ENCODE measurements at places on chromosomes 5 and 9. TPM values are rescaled to one million over a fixed set of nuclear protein-coding genes. Genes with fewer than 3 reads are reported as not detected.

The PDGFRB gene
- 0.14 TPM for total RNA-seq

The OR1Q1 gene
- not detected for total RNA-seq

The KIF12 gene
- not detected for total RNA-seq

- H3K27ac ChIP-seq, result no peak overlapping the region
- no peaks in the 10 kb centered on the region for H3K36me3 ChIP-seq
- no peak for DNase-seq
- H3K27me3 ChIP-seq, result peaks cover 2% of the 10 kb centered on the region
- no peaks in the 10 kb centered on the region for H3K4me1 ChIP-seq
Observed at GRCh38 chr9:107935931-107936330, 446.4 kb upstream of the KLF4 start.

- H3K27ac ChIP-seq, result no peak overlapping the region
- H3K4me1 ChIP-seq, result peaks cover 15% of the 10 kb centered on the region
- H3K27me3 ChIP-seq, result no peaks in the 10 kb centered on the region
- H3K4me3 ChIP-seq, result no peak overlapping the region
- peaks cover under 1% of the 10 kb centered on the region for H3K36me3 ChIP-seq
Observed at GRCh38 chr9:77927265-77927664, 104.3 kb downstream of the GNAQ start.

DNA sequence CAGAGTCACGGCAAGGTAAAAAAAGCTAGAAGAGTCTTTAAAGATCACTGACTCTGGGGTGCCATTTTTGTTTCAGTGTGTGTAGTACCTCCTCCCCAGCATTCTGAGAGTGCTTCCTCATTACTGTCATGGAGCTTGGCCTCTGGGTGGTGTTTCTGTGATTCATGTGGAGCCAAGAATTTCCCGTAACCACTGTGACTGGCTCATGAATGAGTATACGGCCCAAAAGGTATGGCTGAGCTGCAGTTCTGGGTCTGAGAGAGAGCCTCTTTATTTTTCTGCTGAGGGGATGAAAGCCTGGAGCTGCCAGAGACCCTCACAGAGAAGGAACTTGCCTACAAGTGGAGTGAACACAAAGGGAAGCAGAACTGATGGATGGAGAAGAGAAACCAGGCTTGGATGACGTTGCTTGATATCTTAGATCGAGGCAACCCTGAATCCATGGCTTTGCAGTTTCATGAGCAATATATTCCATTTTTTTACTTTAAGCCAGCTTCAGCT, 85.6 kb downstream of the PTTG1 start:
- no peaks in the 10 kb centered on the region for H3K36me3 ChIP-seq
- peak; percentile 68 for DNase-seq
- peak overlapping the region; percentile 46 for H3K4me3 ChIP-seq
- peaks cover 2% of the 10 kb centered on the region for H3K27me3 ChIP-seq

DNA sequence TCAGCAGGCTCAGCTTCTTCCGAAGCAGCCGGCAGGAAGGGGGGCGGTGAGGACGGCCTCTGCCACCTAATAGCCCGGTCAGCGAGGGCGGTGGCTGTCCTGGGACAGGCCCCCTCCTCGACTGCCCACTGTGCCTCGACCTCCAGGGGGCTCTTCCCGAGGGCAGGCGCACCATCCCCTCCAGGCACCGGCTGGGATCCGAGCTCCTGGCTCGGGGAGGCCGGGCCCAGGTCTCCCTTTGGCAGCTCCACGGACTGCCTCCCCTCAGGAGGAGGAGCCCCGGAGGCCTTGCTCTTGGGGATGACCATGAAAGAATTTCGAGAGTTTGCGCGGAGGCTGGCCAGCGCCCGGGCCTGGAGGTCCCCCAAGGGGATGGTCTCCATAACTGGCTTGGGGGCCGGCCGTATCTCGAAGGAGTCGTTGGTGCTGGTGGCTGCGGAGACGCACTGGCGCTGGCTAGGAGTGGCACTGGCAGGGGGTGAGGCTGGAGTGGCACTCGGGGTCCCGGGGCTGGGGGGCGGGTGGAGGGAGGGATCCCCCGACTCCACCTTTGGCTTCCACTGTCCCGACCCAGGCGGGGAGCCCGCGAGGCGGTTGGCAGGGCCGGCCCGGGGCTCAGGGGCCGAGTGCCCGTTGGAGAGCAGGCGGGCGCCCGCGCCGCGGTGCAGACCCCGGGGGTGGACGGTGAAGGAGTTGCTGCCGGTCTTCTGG, 975 bp downstream of the TPRN start:
- no peak overlapping the region for H3K27ac ChIP-seq
- peak overlapping the region; percentile 73 for H3K4me3 ChIP-seq
- H3K27me3 ChIP-seq, result no peaks in the 10 kb centered on the region

GRCh38 chr9:87455407-87455806, 42.3 kb upstream of the DAPK1 start:
- no peak overlapping the region for H3K4me3 ChIP-seq
- no peaks in the 10 kb centered on the region for H3K4me1 ChIP-seq
- H3K27ac ChIP-seq, result no peak overlapping the region
- peaks cover 9% of the 10 kb centered on the region for H3K27me3 ChIP-seq

DNA sequence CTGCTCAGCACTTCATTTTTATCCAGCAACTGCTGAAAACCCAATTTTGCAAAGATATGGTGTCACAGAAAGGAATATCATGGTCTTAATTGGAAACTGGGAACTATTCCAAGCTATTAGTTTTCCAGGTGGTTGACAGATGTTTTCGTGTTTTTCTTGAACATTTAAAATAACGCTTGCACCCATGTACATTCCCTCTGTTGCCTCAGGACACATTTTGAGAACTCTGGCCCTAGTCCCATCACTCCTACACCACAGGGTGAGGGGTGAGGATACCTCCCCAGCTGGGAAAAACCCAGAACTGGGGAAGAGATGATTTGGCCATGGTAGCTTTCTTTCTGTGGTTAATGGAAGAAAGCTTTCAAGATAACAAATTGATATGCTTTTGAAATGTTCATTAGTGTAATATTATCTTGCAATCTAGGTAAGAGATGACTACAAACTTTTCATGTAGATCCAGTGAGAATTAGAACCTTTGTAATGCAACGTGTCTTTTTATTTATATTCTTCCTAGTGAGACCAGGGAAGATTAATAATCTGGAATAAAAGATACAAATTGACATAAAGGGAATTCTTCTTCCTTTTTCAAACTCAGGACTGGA, 627.0 kb downstream of the RAB3C start:
- H3K27ac ChIP-seq, result no peak overlapping the region
- H3K4me1 ChIP-seq, result no peaks in the 10 kb centered on the region
- H3K27me3 ChIP-seq, result peaks cover 3% of the 10 kb centered on the region
- no peak for DNase-seq

Measured in activated naive CD4-positive, alpha-beta T cell treated with anti-CD3 and anti-CD28 coated beads for 36 hours (primary cell).